ENCODE measurements at places on chromosomes 13 and 19. TPM values are rescaled to one million over a fixed set of nuclear protein-coding genes. Genes with fewer than 3 reads are reported as not detected.

DNA sequence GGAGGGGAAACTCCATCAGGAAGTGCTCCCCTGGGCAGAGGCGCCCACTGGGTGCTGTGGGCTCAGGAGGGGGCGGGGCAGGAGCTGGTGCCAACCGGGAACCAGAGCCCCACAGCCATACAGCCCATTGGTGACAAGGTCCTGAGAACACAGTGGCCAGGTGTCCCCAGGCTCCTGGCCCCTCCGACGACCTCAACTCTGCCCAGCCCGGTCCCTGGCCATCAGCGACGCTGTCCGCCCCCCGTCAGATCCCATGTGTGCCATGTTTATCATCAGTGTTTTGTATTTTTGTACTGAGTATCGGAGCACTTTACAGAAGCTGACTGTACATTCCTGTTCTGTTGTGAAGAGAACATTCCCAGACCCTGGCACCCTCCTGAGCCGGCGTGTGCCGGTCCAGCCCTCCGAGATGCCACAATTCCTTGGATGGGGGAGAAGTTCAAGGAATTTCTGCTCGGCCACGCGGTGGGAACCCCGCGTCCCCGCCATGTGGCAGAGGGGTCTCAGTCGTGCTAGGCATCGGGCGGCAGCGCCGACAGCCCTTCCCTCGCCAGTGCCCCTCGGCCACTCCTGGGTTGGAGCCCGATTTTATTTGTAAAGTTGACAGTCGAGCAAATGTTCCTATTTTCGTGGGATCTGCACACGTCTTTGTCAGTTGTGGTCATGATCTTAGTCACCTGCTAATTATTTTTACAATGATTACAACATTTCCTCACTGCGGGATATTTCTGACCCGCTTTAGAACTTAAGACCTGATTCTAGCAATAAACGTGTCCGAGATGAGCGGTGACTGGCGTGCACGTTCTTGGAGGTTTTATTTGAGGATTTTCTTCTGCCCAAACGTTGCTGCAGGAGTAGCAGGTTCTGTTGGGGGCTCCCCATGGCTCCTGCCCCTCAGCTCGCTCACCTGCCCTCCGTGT, 16.9 kb downstream of the PEX11G start:
- H3K4me1 ChIP-seq = no peaks in the 10 kb centered on the region
- H3K27ac ChIP-seq = no peak overlapping the region
- no peaks in the 10 kb centered on the region for H3K36me3 ChIP-seq
- no peaks in the 10 kb centered on the region for H3K27me3 ChIP-seq

GRCh38 chr19:34577531-34578101, 96.1 kb downstream of the WTIP start:
- no peak overlapping the region for H3K27ac ChIP-seq
- H3K4me3 ChIP-seq = no peak overlapping the region
- H3K36me3 ChIP-seq = no peaks in the 10 kb centered on the region
- H3K27me3 ChIP-seq = no peaks in the 10 kb centered on the region
- no peak for DNase-seq
- no peaks in the 10 kb centered on the region for H3K4me1 ChIP-seq

SMIM17 gene
- 0.28 TPM for total RNA-seq

DNA sequence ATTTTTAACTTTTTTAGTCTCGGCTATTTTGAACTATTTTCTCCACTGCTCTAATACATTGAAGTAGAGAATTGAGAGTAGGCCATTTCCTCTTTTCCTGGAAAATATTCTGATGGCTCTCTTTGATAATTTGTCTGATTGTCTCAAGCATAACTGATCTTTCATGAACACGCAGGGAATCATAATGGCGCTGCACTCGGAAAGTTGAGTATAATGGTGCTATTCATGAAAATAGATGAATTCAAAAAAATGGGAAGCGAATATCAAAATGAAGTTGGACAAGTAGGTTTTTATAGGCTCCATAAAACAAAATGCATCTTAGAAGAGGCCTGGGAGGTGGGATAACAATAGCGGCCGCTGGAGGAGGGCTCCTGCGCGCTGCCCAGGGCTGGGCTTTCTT, 29.0 kb downstream of the COL4A2 start:
- H3K27ac ChIP-seq = no peak overlapping the region
- H3K4me1 ChIP-seq = no peaks in the 10 kb centered on the region
- DNase-seq = no peak
- H3K27me3 ChIP-seq = no peaks in the 10 kb centered on the region
- no peaks in the 10 kb centered on the region for H3K36me3 ChIP-seq

- H3K4me1 ChIP-seq = no peaks in the 10 kb centered on the region
- H3K4me3 ChIP-seq = no peak overlapping the region
- H3K27ac ChIP-seq = no peak overlapping the region
- no peak for DNase-seq
- H3K27me3 ChIP-seq = no peaks in the 10 kb centered on the region
These were observed 61.3 kb upstream of the LRCH1 start for GRCh38 chr13:46491641-46492040.
